ENCODE measurements at places on chromosomes 4 and X. TPM values are rescaled to one million over a fixed set of nuclear protein-coding genes. Genes with fewer than 3 reads are reported as not detected.

- DNase-seq, result no peak
Observed at GRCh38 chrX:20796450-20796849, 529.7 kb upstream of the RPS6KA3 start.

DNA sequence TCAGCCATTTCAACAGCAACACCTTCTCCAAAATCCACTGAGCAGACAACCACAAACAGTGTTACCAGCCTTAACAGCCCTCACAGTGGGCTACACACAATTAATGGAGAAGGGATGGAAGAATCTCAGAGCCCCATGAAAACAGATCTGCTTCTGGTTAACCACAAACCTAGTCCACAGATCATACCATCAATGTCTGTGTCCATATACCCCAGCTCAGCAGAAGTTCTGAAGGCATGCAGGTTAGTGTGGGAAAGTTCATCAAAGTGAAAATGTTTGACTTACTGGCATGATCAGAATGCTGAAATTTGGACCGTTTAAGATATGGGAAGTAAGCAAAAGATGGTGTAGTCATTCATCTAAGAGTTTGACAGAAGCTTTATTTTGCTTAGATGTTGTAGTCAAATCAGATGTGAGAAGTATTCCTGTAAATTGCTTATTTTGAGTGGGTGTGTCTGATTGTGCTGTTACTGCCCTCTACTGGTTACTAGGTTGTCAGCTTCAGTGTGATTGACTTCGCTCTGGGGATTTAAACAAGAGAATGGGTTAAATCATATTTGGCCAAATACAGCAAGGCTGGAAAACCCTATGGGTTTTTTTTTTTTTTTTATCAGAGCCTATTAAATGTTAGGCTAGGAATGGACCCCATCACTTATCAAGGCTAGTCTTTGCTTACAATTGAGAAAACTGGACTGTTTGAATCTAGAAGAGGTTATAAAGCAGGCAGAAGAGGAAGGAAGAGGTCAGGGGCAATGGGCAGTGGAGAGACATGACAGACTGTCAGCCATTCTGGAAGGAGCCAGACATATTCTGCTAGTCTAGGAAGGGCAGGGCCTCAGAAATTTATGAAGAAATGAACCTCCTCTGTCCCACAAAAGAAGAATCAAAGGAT lies 130.3 kb downstream of the DIPK2B start:
- peak; percentile 44 for DNase-seq

DNA sequence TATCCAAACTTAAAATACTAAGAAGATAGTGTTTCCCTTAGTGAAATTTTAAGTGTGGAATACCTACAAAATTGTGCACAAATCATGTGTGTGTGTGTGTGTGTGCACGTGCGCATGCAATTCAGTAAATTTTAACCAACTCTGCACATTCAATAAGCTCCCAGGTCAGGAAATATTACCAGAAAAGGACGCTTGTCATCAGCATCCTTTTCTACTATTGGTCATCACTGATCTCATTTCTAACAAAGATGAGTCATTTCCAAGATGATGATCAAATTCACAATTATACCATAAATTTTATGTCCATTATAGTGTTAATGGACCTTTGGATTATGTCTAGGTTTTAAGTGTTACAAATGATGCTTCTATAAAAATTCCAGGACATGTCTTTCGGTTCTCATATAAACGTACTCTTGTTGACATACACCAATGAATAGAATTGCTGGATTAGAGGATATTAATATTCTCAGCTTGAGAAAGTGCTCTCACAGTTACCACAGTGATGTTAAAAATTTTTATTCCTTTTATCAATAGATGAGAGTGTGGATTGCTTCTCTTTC lies 560.9 kb upstream of the AGA start:
- DNase-seq, result no peak

GRCh38 chr4:37890801-37891259 lies at the start of gene TBC1D1:
TSS of gene TBC1D1 (plus strand) at chr4:37891084. CDS start at chr4:37902096, 11,012 bp downstream.
- DNase-seq, result no peak

- DNase-seq, result no peak
Observed at GRCh38 chr4:77074381-77074831, 1.4 kb downstream of the CCNI start.

DNA sequence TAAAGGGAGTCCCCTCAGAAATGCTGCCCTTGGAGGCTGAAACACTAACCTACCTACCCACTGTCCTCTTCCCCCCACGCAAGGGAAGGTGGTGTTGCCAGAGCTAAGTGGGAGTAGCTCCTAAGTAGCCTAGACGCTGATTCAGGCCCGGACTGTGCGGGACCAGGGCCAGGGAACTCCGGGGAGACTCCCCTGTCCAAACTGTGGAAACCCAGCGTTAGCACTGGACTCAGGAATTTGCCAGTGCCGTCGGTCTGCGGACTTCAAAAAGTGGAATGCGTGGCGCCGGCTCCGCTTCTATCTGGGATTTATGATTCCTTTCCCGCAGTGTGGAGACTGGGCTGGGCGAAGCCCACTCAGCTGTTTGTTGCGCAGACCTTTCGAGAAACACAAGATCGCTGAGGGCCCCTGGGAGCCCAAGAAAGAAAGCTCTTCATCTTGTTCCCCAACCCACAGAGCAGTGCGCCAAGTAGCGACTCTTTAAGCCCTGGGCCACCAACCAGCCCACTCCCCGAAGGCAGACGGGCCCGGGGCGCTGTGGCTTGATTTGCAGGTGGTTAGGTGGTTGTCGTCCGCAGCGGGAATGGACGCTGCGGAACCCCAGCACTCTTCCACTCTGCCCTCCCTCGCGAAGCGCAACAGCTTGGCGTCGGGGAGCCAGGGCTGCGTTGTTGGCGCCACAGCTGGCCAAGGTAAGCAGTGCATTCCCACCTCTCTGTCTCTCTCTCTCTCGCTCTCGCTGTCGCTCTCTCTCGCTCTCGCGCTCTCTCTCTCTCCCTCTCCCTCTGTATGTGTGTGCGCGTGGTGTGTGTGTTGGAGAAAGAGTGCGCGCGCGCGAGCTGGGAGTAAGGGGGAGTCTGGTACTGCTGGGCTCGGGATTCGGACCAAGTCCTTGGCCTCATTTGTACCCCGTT lies 2.0 kb downstream of the TMEM255A start:
- peak; percentile 64 for DNase-seq

Gene SMIM43
- 0.47 TPM for polyA plus RNA-seq

DNA sequence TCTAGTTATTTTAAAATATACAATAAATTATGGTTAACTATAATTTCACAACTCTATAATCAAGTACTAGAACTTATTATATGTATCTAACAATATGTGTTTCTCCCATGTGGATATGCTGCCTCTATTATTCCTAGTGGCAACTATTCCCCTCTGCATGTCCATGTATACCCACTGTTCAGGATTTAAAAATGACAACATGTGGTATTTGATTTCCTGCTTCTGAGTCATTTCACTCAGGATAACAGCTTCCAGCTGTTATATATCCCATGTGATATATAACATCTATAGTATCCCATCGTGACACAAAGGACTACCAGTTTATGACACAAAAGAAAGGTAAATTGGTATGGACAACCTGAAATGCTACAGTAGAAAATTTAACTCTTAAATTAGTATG lies 167.4 kb upstream of the TACR3 start:
- DNase-seq, result no peak

GRCh38 chr4:137960371-137961050 lies 281.6 kb downstream of the SLC7A11 start:
- no peak for DNase-seq

Gene EMCN
- 136 TPM for polyA plus RNA-seq

- peak; percentile 7 for DNase-seq
Observed at GRCh38 chr4:17094159-17094875, 195.9 kb upstream of the LDB2 start.

DNA sequence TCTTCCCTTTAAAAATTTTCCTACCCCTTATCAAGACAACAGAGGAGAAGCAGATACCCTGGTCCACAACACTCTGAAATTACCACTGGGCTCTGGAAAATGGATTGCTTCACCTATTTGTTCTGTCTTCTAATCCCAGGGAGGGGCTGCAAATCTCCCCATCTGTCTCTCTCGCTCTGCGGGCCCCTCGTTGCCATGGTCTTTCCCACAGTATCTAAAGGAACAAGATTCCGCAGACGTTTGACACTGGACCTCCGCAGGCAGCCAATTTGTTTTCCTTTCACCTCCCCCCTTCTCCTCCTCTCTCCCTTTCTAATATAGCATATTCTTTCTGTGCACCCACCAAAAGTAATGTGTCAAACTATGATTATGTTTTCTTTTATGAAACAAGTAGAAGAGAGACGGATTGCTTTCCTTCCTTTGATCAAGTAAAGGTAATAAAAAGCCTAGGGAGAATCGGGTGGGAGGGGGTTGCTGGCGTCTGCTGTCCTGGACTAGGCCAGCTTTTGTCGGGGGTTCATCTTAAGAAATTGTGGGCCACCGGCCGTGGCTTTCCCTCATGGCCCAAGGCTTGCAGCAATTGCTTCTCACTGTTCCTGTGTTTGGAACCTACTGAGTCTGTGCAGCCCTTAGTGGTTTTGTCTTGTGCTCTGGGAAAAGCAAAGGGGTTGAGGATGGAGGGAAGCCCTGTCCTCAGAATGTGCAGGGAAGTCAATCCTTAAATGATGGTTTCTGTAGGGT lies 81.0 kb downstream of the MGST2 start:
- DNase-seq, result no peak

DNA sequence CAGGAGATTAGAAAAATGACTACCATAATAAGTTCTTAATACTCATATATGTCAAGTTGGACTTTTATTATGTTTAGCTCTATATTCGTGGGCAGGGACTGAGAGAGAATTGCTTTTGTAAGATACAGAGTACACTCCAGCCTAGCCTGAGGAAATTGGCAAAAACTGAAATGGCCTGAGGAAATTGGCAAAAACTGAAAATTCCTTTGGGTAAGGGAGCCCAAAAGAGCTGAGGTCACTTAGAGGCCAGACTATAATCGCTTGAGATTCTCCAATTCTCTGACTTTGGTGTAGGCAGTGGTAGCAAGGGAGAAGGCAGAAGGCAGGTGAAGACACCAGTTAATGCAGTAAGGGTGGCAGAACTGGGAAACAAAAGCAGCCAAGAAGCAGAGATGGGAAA lies 124.5 kb upstream of the HCCS start:
- DNase-seq, result no peak

DNA sequence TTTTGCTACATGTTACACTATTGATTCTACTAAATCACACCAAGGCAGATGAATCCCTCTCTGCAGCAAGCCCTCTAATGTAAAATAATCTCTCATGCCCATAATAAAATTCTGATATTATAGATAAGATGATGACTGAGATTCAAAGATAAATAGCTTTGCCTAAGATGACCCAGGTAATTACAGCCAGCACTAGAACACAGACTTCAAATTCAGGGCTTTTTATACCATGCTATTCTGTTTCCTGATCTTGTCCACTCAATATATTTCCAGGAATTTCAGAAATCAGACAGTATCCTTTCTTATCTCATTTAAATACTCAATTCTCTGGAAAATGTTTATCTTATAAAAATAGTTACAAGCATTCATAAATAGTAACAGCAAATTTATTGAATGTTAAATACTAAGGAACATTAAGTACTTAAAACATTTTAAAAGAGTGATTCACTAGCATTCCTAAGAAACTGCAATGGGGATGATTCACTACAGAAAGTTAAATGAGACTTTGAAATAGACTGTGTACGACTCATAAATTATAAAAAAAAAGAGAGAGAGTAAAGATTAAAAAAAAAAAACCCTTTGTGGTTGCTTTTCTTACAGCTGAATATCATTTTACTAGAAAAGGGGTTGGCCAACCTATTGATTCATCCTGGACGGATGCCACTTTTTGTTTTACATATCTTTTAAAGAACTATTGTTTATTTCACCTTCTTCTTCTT lies 45.8 kb upstream of the IL21 start:
- no peak for DNase-seq

DNA sequence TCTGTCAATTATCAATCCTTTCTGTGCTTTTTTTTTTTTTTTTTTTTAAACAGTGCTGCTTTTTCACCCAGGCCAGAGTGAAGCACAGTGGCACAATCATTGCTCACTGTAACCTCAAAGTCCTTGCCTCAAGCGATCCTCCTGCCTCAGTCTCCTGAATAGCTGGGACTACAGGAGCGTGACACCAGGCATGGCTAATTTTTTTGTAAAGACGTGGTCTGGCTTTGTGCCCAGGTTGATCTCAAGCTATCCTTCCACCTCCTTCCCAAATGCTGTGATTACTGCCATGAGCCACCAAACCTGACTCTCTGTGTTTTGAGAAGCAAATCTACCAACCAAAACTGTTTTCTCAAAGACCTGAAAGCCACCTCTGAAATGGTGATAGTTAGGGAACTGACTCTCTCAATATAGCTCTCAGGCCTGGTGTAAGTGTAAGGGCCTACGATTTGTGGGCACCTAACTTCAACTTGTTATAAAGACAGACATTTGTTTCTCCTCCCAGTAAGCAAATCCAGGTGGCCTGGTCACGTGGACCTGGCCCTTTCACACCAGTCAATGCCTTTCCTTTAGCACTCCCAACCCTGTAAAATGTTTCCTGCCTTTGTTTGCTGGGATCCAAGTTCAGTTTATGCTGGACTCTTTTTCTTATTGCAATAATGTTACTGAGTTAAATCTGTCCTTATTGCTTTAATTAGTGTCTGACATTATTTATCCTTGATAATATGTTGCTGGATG lies 2015.9 kb downstream of the PCDH7 start:
- DNase-seq, result no peak

All from left kidney (tissue), 8 donors.